Fibroblast of skin of right quadriceps (primary cell): ENCODE measurements at places on chromosomes 7 and 10.

GRCh38 chr10:93178226-93178625 lies 104.5 kb downstream of the CYP26A1 start:
- DNase-seq: no peak

DNA sequence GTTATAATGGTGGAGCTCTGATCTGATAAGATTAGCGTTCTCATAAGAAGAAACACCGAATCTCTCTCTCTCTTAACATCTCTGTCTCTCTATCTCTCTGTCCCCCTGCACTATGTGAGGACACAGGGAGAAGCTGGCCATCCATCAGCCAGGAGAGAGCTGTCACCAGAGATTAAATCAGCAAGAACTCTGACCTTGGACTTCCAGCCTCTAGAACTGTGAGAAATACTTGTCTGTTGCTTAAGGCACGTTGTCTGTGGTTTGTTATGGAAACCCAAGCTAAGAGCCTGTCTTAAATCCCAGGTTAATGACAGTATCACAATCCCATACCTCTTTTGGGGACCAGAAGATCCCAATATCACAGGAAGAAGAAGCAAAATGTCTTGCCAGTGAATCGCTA lies 132.0 kb upstream of the AKR1E2 start:
- DNase-seq: no peak

DNA sequence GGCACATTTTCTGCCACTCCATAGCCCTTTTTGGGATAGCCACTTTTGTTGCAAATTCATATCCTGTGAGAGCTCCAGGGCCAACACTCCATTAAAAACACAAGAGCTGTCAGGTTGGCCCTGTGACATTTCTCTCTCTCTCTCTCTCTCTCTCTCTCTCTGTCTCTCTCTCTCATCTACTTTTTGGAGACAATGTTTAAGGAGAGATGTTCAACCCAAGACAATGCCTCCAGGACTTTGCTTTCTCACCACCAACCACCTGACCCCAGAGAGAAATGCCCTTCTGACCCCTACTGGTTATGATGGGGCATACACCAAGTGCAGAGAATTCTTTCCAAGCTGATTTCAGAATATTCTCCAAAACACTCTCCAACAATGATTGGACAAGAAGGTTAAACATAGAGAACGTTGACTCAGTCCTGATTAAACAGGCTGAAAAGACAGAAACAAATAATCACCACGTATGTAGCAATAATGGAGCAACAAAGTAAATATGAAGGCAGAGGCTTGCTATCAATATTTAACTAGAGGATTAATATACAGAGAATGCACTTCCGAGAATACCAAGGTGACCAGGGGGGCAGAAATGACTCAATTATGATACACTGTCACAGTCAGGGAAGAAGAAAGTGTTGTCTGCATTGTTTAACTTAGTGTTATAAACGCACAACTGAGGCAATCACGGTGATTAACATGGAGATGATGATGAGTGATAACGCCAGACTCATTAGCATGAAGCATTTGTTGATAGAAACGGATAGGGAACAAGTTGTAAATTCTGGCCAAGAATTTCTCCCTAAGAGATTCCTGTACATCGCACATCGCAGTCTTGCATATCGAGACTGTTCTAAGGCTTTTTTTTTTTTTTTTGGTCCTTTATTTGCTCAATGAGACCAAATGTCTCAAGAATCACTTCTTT lies 178.5 kb downstream of the NRP1 start:
- DNase-seq: peak; percentile 80

DNA sequence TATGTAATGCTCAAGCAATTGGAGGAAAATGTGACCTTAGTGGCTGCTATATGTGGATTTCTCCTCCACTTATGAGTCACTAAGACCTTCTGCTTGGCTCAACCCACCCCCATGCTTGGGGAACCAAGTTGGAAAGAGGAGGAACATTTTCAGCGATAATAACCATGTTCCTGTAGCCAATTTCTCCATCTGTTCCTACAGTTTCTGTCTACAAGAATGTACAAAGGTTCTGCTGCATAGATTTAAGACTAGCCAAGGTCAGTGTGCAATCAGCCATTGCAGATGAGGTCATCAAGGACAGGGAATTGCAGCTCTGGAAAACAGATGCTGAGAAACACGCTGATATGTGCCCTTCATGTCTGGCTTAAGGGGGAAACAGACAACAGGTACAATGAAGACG lies 5.6 kb upstream of the NRCAM start:
- peak; percentile 9 for DNase-seq

- no peak for DNase-seq
Observed at GRCh38 chr10:27099448-27099847, 846 bp downstream of the ANKRD26 start.

- no peak for DNase-seq
Observed at GRCh38 chr10:94111367-94111766, 117.6 kb downstream of the PLCE1 start.

DNA sequence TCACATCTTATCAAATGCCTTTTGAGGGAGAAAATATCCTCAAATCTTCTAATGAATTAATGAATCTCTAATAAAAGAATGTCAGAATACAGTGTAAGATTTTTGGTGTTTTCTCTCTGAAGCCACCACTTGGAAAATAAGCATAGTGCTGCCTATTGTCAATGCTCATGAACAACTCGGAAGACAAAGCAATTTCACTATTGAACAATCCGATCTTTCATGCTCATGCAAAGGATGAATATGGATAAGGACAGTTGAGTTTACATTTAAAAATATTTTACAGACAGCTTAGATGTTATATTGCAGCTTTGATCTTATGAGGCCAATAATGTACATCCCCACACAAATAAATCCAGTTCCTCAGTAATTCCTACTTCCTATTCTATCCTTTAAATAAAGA lies 40.6 kb downstream of the MAGI2 start:
- DNase-seq: no peak

- DNase-seq: no peak
Observed at GRCh38 chr7:73565675-73566340, 8.3 kb upstream of the BCL7B start.

GRCh38 chr10:120085096-120085796 lies 192.7 kb downstream of the SEC23IP start:
- no peak for DNase-seq

- peak; percentile 31 for DNase-seq
Observed at GRCh38 chr7:128323459-128324367, 20.0 kb downstream of the RBM28 start.

DNA sequence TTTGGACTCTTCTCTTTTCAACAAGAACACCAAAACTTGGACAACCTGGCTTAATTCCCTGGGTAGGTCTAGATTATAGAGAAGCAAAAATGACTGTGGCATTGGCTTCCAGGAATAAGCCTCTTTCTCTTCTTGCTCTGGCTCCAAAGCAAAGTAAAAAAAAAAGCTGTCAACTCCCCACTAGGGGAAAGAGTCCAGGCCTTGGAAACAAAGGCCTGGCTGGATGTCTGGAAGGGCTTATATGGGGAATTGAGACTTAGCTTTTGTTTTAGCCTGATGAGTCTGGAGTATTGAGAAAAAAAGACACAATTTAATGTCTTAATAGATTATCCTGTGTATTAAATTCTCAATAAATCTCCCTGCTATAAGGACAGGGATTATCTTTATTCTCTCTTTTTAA lies 300.6 kb downstream of the SORCS3 start:
- DNase-seq: no peak

GRCh38 chr10:12811826-12812225 lies 189.7 kb downstream of the CCDC3 start:
- no peak for DNase-seq

GRCh38 chr10:4111643-4112042 lies 326.6 kb upstream of the KLF6 start:
- peak; percentile 45 for DNase-seq

GRCh38 chr10:133365461-133366129 lies 7.6 kb downstream of the ECHS1 start:
- no peak for DNase-seq

- DNase-seq: peak; percentile 35
Observed at GRCh38 chr10:48604991-48605508, at the start of gene ARHGAP22. ARHGAP22 (minus strand) TSS chr10:48605073; CDS start chr10:48604796, 277 bp downstream.

DNA sequence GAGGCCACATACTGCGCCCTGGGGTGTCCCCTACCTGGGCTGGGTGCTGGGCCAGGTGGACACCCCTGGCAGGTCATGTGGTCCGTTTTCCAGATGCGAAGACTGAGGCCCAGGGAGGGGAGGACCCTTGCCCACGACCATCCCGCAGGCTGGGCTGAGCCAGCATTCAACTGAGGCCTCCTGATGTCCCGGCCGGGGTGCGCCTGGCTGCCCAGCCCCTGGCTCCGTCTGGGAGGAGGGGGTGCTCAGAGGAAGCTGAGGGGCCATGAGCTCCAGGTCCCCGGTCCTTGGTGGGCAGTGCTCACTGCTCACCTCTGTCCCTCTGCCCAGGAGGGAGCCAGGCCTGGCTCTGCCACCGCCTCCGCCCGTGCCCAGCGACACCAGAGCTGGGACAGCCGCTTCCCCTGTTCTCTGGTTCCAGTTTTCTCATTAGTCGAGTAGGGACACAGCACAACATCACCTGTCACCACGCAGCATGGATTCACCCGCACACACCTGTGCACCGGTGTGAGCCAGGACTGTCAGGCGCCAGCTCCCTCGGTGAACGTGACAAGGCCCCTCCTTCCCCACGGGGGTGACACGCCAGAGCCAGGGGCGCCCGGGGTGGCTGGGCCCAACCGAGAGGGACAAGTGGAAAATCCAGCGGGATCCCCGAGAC lies 139.7 kb downstream of the ELFN1 start:
- DNase-seq: no peak

DNA sequence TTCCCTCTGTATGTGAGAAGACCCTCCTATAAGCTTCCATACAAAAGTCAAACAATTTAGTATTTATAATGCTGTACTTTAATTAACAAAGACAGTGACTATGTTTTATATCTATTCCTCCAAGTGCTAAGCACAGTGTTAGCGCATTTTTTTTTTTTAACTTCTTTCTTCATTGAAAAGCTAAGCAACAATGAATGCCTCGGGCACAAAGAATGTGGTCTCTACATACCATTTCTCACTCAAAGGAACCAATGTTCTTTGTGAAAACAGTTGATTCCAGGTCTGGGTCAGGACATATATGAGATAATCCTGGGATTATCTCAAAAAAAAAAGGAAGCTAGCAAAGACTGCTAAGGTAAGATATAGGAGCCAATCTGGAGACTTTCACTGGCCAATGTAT lies 26.2 kb upstream of the REEP3 start:
- peak; percentile 20 for DNase-seq

GRCh38 chr7:28041508-28042314 lies 138.9 kb downstream of the JAZF1 start:
- DNase-seq: peak; percentile 96

DNA sequence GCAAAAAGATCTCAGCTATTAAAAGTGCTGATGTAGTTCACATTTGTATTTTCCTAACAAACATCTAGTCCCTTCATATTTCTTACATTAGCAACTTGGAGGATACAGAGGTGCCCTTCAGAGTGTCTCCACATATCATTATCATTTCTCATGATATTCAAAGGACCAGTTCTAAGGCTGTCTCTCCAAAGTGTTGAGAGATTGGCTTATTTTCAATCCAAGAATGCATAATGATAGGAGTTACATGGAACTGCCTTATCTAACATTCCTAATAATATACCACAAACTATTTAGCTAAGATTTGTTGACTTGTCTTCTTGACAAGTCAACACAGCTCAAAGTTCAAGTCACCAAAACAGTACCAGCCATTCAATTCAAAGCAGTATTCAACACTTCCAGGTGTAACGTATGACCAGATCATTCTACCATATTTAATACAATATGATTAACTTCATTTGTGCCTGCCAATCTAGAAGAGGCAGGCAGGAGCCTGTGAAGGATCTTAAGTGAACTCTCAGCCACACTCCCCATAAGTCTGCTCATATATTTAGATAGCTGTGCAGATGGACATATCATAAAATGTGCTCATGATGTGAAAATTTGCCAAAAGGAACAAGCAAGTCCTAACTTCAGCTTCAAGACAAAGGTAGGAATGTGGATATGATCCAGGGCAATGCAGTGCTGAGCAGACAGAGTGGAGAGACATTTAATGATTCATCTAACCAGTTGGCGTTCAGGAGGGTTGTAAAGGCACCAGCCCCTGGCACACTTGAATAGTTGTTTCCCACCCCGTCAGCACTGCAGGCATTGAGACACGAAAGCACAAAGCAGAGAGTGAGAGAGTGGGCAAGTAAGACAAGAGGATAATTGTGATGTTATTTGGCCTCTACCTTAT lies 108.3 kb downstream of the MTERF1 start:
- peak; percentile 62 for DNase-seq
